Stimulated activated naive CD4-positive, alpha-beta T cell treated with Interleukin-2 at 50 U/mL for 16 hours (primary cell): ENCODE measurements at places on chromosomes 6 and 20.

DNA sequence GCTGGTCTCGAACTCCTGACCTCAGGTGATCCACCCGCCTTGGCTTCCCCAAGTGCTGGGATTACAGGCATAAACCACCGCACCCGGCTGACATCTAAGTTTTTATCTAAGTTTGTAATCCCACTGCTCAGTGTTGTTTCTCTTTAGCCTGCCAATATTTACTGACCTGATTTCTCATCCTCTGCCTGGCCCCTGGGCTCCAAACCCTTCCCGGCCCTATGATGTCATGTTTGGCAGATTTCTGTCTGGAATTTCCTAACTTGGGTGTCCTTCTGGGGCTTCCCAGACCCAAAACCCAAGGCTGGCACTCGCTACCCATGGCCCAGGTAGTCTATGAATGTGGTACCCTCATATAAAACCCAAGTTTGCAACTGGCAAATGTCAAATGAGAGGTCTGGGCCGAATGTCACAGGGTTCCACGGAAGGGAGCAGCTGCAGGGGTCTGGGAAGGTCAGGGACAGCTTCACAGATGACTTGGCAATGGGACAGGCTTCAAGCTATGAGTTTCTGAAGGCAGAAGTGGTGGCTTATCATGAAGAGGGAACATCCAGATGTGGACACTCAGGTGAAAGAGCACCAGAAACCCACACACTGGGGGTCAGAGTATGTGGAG is 54.9 kb downstream of the TMEM170B start:
- no peak for DNase-seq

- no peak for DNase-seq
These were observed 228.0 kb upstream of the TAB2 start for GRCh38 chr6:149089510-149089909.

- no peak for DNase-seq
These were observed 42.3 kb downstream of the IL20RA start for GRCh38 chr6:137002505-137002904.

GRCh38 chr6:4923081-4923480 is 80.8 kb downstream of the RPP40 start:
- DNase-seq = no peak

GRCh38 chr6:170203212-170203611 is 87.7 kb downstream of the DLL1 start:
- no peak for DNase-seq

DNA sequence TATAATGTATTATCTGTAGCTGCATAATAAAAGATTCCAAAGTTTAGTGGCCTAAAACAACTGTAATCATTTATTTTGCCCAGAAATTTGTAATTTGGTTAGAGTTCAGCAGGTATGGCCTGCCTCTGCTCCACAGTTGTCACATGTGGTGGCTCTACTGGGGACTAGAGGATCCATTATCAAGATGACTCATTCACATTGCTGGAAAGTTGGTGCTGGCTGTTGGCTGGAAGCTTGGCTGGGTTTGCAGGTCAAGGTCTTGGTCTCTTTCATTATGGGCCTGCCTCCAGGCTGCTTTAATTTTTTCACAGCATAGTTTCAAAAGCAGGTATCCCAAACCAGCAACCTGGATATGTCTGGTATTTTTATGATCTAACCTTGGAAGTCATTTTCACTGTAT is 17.6 kb downstream of the TRDN start:
- no peak for DNase-seq

- no peak for DNase-seq
These were observed 38.9 kb downstream of the ORC3 start for GRCh38 chr6:87628881-87629280.
